Stomach (tissue), 19 donors: ENCODE measurements at places on chromosomes 1 and 21. TPM values are rescaled to one million over a fixed set of nuclear protein-coding genes. Genes with fewer than 3 reads are reported as not detected.

E2F2 gene
- total RNA-seq = 3.5 TPM

CLCN6 gene
- 14.9 TPM for total RNA-seq

IL19 gene
- not detected for total RNA-seq

RNF207 gene
- 26.1 TPM for total RNA-seq

THEM5 gene
- total RNA-seq = not detected

CHI3L2 gene
- not detected for total RNA-seq

DPT gene
- 86.7 TPM for total RNA-seq

KRTAP19-4 gene
- total RNA-seq = not detected

SPATA17 gene
- total RNA-seq = not detected

DSCAM gene
- not detected for total RNA-seq

ORC1 gene
- 1.8 TPM for total RNA-seq

SFN gene
- total RNA-seq = 109 TPM

SPRR4 gene
- total RNA-seq = not detected

FCAMR gene
- not detected for total RNA-seq

FCER1G gene
- total RNA-seq = 4.5 TPM

EFHD2 gene
- 191 TPM for total RNA-seq
